Non-pigmented ciliary epithelial cell (primary cell): ENCODE measurements at places on chromosomes 5 and 9.

DNA sequence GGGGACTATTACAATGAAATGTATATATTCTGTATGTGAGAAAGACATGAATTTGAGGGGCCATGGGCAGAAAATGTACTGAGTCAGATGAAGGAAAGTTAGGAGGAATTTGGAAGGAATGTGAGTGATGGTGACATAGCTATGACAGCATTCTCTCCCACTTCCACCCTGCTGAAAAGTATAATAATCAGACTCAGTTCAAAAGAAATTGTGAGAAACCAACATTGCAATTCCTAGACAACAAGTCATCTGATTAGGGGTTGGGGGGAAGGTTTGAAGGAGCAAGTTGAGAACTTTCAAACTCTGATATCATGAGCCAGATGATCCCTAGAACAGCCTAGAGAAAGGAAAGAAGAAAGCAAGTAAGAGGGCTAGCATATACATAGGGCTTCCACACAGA, 370.6 kb downstream of the DMRTA1 start:
- peak; percentile 58 for DNase-seq

DNA sequence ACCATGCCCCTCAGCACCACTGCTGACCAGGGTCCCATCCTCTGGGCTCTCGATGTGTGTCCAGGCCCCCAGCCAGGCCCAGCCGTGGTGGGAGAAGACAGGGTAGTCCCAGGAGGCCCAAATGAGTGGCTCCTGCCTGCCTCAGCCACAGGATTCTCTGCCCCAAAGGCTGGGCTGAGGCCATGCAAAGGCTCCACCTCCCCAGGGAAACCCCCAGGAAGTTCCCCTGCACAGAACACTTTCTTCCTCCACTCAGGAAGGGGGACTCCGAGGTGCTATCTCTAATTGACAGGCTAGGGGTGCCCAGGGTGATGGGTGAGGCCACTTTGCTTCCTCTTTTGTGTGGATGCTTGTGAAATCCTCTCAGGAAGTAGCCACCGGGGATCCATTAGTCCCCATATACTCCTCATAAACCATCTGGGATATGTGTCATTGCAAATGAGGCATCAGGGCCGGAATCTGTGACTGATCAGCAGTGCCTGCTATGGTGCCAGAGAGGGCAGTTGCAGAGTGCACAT, 23.1 kb upstream of the TDRD7 start:
- DNase-seq = no peak

- peak; percentile 93 for DNase-seq
These were observed 18.2 kb downstream of the SLC22A5 start for GRCh38 chr5:132387640-132388117.

DNA sequence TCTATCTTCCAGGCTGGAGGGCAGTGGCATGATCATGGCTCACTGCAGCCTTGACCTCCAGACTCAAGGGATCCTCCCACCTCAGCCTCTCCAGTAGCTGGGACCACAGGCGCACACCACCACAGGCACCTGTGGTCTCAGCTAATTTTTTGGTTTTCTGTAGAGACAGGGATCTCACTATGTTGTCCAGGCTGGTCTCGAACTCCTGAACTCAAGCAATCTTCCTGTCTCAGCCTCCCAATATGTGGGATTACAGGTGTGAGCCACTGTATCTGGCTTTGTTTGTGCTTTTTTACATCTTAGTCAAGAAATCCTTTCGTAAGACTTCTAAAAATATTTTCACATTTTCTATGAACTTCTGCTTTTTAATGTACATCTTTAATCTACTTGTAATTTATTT, 116.9 kb downstream of the DENND1A start:
- DNase-seq = no peak
